ENCODE measurements at places on chromosomes 3 and 15.

DNA sequence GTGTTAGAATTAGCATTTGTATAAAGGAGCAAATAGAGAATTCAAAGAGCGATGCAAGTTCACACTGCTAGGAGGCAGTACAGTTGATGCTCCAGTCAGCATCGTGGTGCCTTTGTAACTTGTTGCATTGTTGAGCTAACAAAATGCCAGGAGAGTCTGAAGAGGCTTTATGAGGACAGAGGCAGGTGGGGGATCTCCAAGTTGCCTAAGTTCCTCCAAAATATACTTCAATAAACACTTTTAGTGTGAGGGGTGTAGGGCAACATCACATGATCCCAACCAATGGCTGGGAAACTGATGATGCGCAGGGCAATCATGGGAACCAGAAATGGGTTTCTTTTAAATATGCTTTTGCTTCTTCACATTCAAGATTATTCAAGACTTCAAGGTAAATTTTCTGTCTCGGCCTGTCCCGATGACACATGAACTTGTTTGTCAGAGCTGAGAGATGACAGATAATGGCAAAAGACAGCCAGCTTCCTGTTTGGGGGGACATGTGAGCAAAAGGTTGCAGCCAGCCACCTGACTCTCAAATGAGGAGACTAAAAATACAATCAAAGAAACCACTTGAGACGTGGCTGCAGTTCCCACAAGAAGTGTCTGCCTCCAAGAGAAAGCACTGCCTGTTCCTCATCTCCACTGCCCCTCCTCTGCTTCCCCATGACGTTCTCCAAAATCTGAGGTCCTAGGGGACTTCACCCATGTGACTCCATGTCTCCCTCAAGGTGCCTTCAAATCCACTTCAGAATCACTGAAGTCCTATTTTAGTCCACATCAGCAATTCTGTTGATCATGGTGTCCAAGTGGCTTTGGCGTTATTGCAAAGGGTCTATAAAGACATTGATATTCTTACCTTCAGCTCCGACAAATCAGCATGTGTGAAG, 39.3 kb downstream of the KLHL6 start:
- DNase-seq: no peak

DNA sequence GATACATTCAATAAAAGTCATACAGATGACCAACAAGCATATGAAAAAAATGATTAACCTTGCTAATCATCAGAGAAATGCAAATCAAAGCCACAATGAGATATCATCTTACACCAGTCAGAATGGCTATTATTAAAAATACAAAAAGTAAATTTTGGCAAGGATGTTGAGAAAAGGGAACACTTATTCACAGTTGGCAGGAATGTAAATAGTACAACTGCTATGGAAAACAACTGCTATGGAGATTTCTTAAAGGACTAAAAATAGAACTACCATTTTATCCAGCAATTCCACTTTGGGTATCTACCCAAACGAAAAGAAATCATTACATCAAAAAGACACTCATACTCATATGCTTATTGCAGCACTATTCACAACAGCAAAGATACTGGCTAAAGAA, 1121.8 kb downstream of the TBL1XR1 start:
- no peak for DNase-seq

GRCh38 chr15:98547275-98547674, 101.1 kb upstream of the IGF1R start:
- no peak for DNase-seq

DNA sequence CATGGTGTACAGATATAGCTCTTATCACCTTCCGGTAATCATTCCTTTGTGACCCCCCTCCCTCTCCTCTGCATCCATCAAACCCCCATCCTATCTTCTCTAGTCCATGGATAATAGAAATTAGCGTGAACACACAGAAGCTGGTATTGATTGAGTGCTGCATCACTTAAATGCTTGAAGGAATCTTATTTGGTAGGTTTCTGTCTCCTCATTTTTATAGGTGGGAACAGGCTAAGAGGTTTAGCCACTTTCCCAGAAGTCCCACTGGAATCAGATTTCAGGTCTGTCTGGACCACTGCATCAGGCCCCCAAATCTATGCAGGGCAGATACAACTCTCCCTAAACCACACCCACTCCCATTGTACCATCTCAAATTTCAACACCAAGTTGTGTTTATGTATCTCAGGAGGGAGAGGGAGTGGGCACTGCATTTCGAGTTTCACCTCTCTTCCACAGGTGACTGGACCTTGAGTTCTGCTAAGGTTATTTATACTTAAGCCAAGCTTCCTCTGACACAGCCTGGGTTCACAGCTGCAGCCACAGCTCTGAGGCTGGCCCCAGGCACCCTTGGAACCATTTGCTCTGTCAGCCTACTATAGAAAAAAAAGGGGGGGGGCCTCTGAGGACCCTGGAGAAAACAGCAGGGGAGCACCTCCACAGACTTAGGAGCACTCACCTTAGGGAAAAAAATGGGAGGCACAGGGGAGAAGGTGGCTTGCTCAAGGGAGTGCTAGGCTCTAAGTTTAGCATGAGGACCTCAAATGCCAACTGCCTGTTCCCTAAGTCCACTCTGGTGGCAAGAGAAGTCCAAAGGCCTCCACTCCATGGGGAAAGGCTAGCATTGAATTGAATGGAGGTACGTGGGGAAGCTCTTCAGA, 2.1 kb upstream of the NMB start:
- DNase-seq: no peak

DNA sequence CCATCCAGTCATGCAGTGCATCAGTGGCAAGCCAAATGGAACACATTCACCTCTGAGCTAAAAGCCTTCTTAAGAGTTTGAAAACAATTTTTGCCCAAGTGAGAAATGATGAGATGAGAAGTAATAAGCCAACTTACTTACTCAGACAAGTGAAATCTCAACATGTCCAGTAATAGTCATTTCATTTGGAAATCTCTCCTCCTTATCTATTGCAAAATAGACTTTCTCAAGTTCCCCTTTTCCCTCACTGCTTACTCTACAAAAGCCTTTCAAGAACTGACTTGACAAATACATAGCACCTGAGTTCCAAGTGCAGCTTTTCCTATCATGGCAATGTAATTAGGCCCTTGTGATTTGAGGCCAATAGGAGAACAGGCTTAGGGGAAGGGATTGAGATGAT, 282.3 kb downstream of the SLC9A9 start:
- DNase-seq: no peak

DNA sequence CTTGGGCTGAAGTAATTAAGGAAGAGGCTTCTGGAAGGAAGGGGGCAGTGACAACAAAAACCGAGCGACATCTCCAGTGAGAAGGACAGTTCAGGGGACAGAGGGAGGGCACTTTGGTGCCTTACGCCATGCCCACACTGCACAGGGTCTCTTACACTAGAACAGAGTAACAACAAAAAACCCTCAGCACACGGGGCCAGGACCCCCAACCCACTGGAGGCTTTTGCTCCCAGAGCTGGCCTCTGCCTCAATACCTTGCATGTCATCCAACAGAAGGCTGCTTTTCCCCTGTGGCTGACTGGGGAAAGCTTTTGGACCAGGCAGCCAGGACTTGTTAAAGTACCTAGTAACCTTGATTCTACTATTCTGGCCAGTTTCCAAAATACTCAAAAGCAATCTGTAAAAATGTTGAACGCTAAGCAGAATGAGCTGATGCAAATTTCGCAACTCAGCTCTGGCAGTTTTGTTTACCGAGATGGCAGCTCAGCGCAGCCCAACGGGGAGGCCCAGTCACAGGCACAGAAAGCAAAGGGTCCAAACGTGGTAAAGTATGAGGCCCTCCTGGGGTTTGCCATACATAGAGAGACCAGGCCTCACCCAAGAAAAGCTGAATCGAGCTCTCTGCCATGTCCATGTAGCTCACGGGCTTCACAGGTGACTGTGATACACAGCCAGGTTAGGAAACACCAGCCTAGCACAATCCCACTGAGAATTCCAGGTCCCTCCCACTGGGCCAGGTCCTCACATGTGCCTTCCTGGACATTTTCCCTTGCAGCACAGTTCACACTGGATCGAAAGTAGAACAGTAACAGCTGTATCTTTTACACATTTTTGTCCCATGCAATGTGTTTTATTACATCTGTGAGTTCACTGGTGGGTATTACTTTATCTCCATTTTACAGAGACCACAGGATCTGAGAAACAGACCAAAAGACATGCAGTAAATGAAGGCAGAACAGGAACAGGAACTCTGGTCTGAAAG, 6.0 kb downstream of the CHCHD4 start:
- DNase-seq: no peak

GRCh38 chr15:39192351-39192750, 388.5 kb upstream of the THBS1 start:
- DNase-seq: no peak

- no peak for DNase-seq
These were observed 71.0 kb upstream of the ARHGEF26 start for GRCh38 chr3:154050216-154050615.

- DNase-seq: no peak
These were observed 503.6 kb upstream of the NAALADL2 start for GRCh38 chr3:174355505-174355904.

DNA sequence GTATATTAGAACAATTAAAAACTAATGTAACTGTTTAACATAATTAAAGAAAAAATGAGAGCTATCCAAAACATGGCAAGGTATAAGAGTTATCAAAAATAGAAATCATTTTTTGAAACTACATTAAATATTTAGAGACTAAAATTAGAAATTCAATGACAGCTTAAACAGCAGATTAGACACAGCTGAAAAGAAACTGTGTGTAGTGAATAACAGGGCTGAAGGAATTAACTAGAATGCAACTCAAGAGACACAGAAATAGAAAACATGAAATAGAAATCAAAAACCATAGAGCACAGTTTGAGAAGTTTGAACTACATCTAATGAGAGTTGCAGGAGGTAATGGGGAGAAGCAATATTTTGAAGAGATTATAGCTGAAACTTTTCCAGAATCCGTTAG, 59.9 kb upstream of the FBN1 start:
- no peak for DNase-seq

DNA sequence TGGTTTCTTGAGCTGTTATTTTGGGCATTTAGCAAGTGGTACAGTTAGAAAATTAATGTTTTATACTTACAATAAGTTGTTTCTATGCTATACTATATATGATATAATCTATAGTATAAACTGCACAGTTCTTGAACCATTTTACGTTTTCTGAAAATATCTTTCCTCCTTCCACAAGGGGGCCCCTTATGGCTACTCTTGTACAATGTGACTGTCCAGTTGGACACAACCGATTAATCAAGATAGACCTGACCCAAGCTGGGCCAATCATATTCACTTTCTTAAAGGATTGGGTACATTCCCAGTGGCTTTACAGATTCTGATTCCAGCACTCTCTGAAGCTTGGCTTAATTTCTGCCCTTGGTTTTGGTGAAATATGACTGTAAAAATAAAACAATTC, 953.4 kb downstream of the AGBL1 start:
- DNase-seq: no peak
